Hippocampal formation (tissue), 2 donors: ENCODE measurements at places on chromosomes 3 and 15.

- DNase-seq, result no peak
Measured at GRCh38 chr3:196192036-196192523, 19.1 kb downstream of the ZDHHC19 start.

GRCh38 chr15:69729167-69729748 lies 276.6 kb downstream of the RPLP1 start:
- no peak for DNase-seq

DNA sequence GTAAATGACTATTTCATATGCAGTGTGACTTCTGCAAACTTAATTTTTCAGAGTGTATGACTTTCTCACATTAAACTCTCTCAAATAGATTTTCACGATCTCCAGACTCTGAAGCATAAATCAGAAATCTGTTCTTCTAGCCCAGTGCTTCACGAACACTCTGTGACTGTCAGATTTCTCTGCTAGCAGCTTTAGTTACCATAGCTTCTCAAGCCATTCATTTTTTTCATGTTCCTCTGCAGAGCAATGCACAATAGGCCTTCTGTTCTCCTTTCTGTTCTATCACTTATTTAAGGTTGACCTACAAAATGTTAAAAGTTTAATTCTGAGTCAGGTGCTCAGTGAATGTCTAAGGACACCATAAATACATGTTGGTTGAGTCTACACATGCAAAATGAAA lies 1102.2 kb downstream of the TUSC7 start:
- peak; percentile 39 for DNase-seq

DNA sequence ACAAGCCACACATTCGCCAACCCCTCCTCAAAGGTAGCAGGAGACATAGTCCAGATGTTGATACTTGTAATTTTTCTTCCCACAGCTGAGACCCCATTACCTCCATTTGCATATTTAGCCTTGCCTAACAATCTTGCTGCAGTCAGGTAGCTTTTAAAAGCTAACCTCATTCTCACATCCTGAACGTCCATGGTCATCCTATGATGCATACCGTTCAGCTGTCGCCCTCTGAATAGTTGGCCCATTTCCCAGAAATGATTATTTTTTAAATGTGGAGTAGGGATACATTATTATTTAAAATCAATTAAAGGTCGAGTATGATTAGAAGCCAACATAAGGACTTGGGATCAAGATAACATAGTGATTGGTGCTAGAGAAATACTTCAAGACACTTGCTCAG lies 165.0 kb downstream of the MEX3B start:
- no peak for DNase-seq

- DNase-seq, result no peak
Measured at GRCh38 chr3:155131104-155131503, 51.0 kb downstream of the MME start.

DNA sequence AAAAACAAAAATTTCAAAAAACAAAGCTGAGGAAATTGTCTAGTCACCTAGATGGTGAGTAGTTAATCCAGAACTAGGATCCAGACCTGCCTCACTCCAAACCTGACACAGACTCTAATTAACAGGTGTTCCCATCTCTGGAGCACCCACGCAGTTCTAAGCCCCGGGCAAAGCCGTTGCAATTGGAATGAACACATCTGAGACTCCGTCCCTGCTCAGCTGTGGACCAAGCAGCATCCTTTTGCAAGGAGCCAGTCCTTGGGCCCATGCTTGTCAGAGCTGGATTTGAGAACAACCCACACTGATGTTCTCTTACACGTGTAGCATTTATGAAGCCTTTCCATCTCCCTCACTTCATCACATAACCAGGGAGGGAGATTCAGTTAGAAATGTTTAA lies 54.8 kb downstream of the LMCD1 start:
- DNase-seq, result no peak

- no peak for DNase-seq
Measured at GRCh38 chr3:188584958-188585689, 431.2 kb downstream of the LPP start.

- DNase-seq, result no peak
Measured at GRCh38 chr3:102083473-102083872, 234.2 kb downstream of the NFKBIZ start.

GRCh38 chr3:49518016-49518415 lies 36.3 kb upstream of the BSN start:
- DNase-seq, result no peak

GRCh38 chr3:135618123-135618522 lies 347.4 kb upstream of the PPP2R3A start:
- DNase-seq, result no peak

DNA sequence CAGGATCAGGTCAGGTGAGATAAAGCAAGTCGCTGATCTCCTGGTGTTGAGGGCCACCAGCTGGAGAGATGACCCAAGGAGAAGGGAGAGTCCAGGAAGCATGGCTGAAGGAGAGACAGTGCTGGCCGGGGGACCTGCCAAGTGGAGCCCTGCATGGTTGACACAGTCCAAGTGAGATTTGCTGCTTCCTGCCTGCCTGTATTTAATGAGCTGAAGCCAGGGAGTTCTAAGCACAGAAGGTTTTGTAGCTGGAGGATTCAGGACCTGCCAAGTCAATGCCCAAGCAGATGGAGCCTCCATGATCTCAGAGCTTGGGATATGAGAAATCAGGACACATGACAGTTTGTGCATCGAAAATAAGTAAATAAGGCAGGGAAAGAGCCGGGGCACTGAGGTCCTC lies 125.6 kb downstream of the SRGAP3 start:
- no peak for DNase-seq

GRCh38 chr15:85691350-85692240 lies 103.1 kb downstream of the KLHL25 start:
- DNase-seq, result no peak

DNA sequence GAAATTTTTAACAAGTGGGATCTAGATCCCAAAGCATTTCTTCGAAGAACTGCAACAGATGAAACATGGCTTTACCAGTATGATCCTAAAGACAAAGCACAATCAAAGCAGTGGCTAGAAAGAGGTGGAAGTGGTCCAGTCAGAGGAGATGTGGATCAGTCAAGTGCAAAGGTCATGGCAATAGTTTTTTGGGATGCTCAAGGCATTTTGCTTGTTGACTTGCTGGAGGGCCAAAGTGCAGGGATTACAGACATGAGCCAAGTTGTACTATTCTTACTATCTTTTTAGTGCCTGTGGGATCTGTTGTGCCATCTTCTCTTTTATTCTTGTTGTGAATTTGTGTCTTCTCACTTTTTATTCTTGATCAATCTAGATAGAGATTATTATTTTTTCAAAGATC lies 82.0 kb downstream of the REC114 start:
- no peak for DNase-seq

GRCh38 chr3:101271728-101272127 lies 48.6 kb downstream of the IMPG2 start:
- no peak for DNase-seq

DNA sequence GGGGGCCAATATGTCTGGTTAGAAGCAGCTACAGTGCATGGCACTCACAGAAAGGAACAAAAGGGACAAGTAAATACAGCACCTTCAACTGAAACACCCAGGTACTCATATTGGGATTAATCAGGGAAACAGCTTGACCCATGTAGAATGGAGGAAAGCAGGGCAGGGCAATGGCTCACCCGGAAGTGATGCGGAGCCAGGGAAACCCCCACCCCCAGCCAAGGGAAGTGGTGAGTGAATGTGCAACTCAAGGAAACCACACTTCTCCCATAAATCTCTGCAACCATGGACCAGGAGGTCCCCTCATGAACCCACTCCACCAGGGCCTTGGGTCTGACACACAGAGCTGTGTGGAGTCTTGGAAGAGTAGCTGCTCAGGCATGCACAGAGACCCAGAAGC lies 117.1 kb downstream of the MTHFS start:
- no peak for DNase-seq

DNA sequence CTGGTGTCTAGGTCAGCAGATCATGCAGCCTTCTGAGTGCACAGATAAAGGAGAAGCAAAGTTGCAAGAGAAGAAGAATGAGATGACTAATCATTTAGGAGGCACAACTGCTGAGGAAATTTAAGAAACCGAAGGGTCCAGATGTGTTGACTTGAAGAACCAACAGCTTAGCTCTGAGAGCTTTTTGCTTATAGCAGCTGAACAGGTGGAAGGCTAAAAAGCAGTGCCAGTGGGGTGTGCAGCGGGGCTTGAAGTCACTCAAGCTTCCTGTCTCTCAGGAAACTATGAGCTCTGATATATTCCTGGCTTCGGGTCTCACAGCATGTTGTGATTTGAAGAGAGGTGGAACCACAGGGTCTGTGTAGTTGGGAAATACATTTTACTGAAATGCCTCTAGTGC lies 305.7 kb downstream of the RYR3 start:
- no peak for DNase-seq

DNA sequence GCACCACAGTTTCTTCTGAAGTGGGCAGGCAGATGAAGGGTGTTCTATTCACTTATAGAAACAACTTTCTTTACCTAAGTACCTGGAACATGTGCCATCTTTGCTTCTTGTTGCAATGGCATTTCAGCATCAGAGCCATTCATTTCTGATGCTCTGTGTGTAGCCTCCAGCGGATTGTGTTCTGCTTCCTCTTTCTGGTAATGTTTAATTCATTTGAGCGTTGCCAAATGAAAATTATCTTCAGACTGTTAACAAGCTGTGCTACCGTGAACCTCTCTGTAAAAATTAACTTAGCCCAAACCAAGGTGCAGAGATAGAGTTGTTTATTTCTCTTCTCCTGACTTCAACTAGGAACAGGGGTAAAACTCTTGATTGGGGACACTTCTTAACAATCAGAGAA lies 302.0 kb downstream of the EDEM1 start:
- DNase-seq, result no peak

DNA sequence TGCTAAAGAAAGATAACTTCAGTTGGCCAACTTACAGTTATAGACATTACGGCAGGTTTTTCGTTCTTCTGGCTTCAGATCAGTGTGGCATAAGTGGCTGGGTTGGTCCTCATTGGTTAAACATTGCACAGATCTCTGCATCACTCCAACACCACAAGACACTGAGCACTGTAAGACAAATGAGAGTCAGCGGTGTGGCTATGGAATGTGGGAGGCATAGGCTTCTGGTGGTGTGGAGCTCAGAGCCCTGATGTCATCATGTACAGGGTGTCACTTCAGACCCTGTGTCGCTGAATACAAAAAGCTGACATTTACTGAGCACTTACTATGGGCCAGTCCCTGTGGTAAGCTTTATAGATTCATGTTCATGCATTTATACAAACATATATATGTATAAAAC lies 146.0 kb downstream of the ADAMTS9 start:
- DNase-seq, result no peak

DNA sequence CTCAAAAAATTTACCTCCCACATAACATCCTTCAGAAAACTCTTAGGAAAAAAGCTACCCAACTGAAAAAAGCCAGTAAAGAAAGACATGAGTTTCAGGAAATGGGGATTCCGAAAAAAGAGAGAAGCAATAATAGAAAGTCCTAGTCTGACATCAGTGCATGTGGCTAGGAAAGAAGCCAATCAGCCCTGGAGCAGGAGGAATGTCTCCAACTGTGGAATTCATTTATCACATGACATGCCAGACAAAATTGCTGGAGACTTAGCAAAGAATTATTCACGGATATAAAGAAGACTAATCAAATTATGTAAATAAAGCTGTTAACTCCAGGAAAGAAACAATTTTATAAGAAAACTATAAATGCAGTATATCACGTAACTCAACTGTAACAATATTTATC lies 258.9 kb upstream of the RARB start:
- no peak for DNase-seq
